GM12864 (cell line): ENCODE measurements at places on chromosomes 3 and 15.

DNA sequence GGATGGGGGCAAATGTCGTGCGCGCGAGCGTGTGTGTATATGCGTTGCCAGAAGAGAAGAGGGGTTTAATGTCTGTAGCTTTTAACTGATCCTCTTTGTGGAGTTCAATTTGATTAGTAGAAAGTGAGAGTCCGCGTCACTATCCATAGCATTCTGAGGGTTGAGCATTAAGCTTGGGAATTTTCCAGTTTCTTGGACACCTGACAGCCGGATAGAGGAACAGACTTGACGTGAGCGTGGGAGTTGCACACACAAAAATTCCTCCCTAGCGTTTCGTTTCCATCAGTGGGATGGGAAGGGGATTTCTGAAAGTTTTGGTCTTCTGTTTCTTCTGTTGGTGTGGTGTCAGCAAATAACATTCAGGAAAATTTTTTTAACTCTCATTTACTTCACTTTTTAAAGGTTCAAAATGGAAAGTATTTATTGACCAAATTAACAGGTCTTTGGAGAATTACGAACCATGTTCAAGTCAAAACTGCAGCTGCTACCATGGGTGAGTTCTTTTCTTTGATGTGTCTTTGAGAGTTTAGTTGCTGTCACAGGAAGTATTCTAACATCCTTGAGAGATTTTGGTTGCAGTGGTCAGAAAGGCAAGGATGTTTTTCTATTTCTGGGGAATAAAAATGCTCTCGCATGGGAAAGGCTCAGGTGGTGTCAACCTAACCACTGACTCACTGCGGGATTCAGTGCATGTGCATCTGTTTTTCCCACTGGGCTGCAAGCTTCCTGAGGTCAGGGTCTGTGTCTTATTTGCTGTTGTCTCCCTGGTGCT is 841 bp downstream of the POGLUT1 start:
- DNase-seq: no peak

- DNase-seq: no peak
These were observed 3.7 kb downstream of the ACAA1 start for GRCh38 chr3:38133209-38133556.

DNA sequence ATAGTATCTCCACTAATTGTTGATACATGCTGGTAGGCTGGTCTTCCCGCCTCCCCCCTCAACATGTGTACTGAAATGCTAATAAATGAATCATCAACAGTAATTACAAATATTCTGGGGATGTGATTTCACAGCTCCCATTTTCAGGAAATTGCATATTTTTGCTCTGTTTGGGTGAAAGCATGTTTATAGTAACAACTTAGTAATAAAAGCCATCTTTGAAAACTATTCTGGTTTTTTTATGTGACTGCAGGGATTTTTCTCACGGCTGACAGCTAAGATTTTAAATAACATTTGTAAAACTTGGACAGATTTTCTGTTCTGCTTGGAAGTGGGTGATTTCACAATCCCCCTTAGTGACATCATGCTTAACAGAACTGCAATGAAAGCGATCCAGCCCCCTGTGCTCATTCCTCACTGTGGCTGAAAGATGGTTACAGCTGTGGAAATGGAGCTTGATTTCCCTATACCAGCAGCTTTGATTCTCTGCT is 25.6 kb upstream of the FAM174B start:
- DNase-seq: no peak

GRCh38 chr3:125098611-125099291 is 43.0 kb upstream of the HEG1 start:
- no peak for DNase-seq

- no peak for DNase-seq
These were observed 1065.2 kb downstream of the ZPLD1 start for GRCh38 chr3:103499967-103500366.

- DNase-seq: no peak
These were observed 591.7 kb downstream of the RSL24D1 start for GRCh38 chr15:54605043-54605442.

DNA sequence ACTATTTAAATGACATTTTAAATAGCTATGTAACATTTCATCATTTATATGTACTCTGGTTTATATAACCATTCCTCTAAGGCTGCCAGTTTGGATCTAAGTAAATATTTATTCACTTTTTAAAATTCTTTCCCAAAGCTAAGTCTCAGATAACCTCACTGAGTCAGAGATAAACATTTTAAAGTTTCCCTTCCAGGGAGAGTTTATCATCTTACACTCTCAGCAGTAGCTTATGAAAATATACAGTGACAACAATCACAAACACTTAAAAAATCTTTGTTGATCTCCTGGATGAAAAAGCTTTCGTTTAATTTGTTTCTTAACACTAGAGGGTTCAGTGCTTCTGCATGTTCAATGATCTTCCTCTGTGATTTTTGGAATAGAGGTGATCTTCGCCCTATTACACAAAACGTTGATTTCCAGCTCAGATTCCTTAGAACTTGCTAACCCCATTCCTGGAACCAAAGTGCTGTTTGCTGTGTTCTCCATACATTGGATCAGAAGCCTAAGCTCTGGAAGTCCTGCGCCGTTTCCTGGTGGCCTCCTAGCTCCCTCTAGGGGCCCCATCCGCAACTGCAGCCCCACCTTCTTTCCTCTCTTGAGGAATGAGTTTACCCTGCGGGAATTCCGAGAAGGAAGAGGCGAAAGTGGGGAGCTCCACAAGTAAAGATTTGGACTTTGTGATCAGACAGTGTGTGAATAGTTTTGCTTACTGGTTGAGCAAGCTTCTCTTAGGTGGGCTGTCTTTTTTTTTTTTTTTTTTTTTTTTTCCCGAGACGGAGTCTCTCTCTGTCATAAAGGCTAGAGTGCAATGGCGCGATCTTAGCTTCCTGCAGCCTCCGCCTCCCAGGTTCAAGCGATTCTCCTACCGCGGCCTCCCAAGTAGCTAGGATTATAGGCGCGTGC is 29.3 kb upstream of the SACM1L start:
- DNase-seq: no peak

- DNase-seq: no peak
These were observed 36.0 kb downstream of the GNB5 start for GRCh38 chr15:52154896-52155865.

DNA sequence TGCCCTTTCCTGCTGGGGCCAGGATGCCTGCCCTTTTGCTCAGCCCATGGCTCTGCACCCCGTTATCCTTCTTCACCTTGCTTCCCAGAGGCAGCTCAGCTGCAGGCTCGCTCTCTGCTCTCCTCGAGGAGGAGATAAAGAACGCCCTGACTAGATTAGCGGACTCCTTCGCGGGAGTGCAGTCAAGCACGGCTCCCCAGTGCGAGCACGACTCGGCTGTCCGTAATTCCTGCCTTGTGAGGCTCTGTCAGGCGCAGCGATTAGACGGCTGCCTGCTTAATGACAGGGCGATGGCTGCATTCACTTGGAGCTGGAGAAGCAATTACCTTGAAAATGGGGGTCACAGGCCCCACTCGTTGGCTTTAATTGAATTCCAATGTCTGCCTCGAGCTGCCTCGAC is 25.9 kb downstream of the TLE3 start:
- no peak for DNase-seq

- DNase-seq: no peak
These were observed 19.3 kb downstream of the GRK7 start for GRCh38 chr3:141782386-141782932.

DNA sequence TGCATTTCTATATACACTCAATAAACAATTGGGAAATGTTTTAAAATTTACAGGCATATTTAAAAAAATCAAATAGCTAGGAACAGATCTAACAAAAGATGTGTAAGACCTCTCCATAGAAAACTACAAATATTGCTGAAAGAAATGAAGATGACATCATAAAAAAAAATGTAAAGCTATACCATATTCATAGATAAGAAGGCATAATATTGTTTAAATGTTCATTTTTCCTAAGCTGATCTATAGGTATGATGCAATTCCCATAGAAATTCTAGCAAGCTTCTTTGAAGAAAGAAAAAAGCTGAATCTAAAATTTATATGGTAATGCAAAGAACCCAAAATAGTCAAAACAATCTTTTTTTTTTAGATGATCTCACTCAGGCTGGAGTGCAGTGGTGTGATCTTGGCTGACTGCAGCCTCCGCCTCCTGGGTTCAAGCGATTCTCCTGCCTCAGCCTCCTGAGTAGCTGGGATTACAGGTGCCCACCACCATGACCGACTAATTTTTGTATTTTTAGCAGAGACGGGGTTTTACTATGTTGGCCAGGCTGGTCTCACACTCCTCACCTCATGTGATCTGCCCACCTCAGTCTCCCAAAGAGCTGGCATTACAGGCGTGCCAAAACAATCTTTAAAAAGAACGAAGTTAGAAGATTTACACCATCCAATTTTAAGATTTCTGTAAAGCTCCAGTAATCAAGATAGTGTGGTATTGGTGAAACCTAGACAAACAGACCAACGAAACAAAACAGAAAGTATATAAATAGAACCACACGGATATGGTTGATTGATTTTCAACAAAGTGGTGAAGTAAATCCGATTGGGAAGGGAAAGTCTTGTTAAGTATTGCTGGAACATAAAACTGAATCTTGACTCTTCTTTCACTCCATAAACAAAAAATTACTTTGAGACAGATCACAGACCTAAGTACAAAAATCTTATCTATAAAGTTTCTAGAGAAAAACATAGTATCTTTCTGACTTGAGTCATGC is 6.3 kb upstream of the BHLHE40 start:
- DNase-seq: no peak

DNA sequence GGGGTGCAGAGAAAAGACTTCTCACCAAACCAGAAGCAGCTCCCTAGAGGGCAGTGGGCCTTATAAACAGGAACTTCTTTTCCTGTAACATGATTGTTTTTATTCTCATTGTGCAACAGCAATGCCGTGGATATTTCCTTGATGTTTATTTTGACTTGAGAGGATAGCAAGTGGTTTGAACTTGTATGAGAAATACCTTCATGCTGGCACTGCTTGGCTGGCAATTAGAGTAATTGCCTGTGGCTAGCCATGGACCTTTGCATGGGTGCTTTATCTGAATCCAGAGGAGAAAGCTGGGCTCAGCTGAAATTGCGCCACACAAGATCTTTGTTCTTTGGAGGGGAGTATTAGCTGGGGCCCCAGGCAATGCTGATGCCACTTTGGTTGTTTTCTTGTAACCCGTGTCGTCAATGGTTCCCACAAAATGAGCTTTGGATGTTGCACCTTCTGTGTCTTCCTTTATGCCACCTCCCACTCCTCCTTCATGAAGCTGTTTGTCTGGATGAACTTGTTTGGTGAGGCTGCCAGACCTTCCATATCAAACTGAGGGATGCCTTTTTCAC is 37.9 kb downstream of the CMTM8 start:
- no peak for DNase-seq
